Psoas muscle (tissue), 8 donors: ENCODE measurements at places on chromosomes 4 and X. TPM values are rescaled to one million over a fixed set of nuclear protein-coding genes. Genes with fewer than 3 reads are reported as not detected.

Gene EPGN
- 0.47 TPM for total RNA-seq

Gene KCTD8
- 1.1 TPM for total RNA-seq

Gene MAGIX
- 3.2 TPM for total RNA-seq

Gene SEC24B
- 33.9 TPM for total RNA-seq

GRCh38 chr4:46270986-46271596, 118.8 kb downstream of the GABRA2 start:
- no peak for DNase-seq

GRCh38 chr4:54545663-54546424, 111.9 kb upstream of the KIT start:
- DNase-seq, result no peak

DNA sequence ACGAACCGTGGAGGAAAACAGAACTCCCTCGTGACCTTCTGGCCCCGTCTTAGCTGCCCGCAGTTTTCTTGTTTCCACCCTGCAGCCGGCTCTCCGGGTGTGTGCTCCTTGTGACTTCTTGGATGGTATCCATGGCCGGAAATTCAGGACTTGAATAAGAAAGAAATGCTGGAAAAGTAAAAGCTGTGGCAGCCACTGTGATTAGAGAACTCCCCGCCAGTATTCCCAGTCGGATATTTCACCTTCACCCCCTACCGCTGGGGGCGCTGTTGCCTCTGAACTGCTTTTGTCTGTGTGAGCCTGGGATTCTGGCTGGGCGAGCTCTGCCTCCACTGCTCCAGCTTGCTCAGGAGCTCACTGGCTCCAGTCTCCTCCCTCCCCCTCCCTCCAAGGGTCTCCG, 41.5 kb upstream of the CYP4V2 start:
- peak; percentile 78 for DNase-seq

GRCh38 chr4:65416891-65417290, 253.4 kb downstream of the EPHA5 start:
- no peak for DNase-seq

DNA sequence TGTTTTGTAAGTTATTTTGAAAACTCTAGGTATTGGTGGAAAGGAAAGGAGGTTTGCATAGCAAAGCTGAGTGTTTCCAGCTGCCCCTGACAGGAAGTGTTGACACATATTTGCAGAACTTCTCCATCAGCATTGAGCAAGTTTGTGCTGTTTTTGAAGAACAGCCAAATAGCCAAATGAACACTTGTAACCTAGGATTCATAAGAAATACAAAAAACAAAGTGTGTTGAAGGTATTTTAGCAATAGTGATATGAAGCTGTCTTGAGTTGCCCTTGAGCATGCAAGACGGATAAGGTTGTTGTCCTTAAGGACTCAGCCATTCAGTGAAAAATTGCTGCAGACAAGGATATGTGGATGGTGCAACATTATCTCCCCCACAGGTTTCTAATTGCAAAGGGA, 68.3 kb upstream of the PGM2 start:
- DNase-seq, result no peak

DNA sequence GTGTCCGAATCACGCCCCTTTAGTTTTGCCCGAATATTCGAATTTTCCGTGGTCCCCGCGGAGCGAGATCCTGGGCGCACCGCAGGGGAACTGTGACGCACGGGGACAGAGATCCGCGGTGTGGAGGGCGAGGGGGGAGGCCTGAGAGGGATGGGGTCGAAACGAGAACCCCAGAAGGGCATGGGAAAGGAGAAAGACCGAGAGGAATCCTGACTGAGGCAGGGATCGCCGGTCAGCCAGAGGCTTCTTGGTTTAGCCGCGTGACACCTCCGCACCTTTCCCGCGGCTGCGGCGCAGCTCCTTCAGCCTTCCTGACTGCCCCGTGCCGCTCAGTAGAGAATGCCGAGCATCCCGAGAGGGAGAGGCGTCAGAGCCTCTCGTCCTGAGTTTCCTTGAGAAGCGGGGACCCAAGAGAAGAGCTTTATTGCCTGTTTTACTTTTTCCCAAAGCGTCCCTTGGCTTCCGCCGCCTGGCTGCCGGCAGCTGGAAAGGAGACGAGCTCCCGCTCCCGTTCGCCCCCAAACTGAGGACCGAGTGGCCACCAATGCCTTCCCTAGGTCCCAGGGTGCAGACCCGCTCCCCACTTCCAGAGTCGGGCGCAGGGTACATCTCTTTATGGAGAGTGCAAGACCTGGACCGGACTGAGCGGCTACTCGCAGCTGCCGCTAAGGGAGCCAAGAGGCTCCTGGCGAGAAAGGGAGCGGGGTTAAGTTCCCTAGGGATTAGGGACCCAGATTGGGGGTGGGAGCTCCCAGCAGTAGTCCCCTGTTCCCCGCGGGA, 911 bp upstream of the GPR50 start:
- DNase-seq, result no peak

GRCh38 chr4:86755388-86755787, 93.8 kb downstream of the SLC10A6 start:
- DNase-seq, result no peak

- no peak for DNase-seq
Observed at GRCh38 chr4:85369703-85370380, 105.1 kb upstream of the ARHGAP24 start.

DNA sequence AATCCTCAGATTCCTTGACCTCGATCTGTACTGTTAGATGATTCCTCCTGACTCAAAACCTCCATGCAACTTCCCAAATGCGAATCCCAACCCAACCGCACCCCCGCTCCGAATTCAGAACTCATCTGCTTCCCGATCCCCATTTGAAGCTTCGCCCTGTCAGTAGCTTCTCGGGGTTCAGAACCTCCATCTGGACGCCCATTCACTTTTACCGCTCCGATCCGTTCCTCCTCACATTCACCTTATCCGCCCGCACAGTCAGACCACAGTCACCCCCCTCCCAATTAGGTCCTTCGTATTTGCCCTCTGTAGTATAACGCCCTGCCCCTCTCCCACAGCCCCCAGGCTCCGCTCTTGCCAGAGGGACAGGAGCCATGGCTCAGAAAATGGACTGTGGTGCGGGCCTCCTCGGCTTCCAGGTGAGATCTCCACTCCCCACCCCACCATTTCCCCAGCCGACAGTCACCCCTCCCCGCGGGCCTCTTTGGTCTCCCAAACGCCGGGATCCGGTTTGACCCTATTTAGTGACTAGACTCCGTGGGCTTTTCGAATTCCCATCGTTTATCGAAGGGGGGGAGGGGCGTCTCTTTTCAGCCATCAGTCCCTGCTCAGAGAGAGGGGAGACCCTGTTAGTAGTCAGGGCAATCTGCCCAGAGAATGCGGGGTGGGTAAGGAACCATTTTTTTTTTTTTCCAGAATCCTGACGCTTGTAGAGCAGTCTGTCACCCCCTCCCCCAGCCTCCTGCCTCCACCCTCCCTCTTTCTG, 691 bp downstream of the MAGED1 start:
- no peak for DNase-seq

DNA sequence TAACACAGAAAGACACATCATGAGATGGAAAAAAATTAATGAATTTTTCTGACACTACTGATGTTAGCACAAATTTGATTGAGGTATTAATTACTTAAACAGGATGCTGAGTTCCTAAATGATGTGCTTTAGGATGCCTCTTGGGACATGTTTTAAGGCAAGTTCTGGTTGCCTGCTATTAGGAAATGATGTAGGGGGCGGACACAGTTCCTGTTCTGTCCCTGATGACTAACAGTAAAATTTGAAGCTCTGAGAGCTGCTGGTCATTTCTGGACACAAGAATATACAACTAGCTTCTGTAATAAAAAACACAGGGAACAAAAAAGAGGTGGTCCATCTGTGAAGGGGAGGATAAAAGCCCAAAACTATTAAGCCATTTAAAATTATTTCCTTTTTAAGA, 163.2 kb upstream of the ETNPPL start:
- DNase-seq, result no peak

GRCh38 chrX:9907645-9908387, 59.3 kb upstream of the CLDN34 start:
- no peak for DNase-seq
